ENCODE measurements at places on chromosomes 2 and 18.
A peak's percentile ranks its signal among the peaks of the same experiment; 100 is the strongest.

- H3K27ac ChIP-seq: no peak overlapping the region
- H3K4me1 ChIP-seq: no peaks in the 10 kb centered on the region
- no peaks in the 10 kb centered on the region for H3K27me3 ChIP-seq
- H3K4me3 ChIP-seq: no peak overlapping the region
- H3K36me3 ChIP-seq: no peaks in the 10 kb centered on the region
- no peak for DNase-seq
Observed at GRCh38 chr2:184551626-184552025, 46.7 kb upstream of the ZNF804A start.

- no peak for DNase-seq
- H3K4me1 ChIP-seq: no peaks in the 10 kb centered on the region
- H3K4me3 ChIP-seq: no peak overlapping the region
- no peaks in the 10 kb centered on the region for H3K36me3 ChIP-seq
- H3K27me3 ChIP-seq: no peaks in the 10 kb centered on the region
- H3K27ac ChIP-seq: no peak overlapping the region
Observed at GRCh38 chr2:168449419-168449818, 6.7 kb upstream of the CERS6 start.

- H3K4me1 ChIP-seq: no peaks in the 10 kb centered on the region
- no peak overlapping the region for H3K4me3 ChIP-seq
- no peak overlapping the region for H3K27ac ChIP-seq
- DNase-seq: no peak
Observed at GRCh38 chr2:231765496-231765929, 15.6 kb downstream of the PDE6D start.

- peaks cover 3% of the 10 kb centered on the region for H3K4me1 ChIP-seq
- DNase-seq: peak; percentile 87
- H3K4me3 ChIP-seq: no peak overlapping the region
Observed at GRCh38 chr2:30165050-30165520, 18.3 kb downstream of the YPEL5 start.

DNA sequence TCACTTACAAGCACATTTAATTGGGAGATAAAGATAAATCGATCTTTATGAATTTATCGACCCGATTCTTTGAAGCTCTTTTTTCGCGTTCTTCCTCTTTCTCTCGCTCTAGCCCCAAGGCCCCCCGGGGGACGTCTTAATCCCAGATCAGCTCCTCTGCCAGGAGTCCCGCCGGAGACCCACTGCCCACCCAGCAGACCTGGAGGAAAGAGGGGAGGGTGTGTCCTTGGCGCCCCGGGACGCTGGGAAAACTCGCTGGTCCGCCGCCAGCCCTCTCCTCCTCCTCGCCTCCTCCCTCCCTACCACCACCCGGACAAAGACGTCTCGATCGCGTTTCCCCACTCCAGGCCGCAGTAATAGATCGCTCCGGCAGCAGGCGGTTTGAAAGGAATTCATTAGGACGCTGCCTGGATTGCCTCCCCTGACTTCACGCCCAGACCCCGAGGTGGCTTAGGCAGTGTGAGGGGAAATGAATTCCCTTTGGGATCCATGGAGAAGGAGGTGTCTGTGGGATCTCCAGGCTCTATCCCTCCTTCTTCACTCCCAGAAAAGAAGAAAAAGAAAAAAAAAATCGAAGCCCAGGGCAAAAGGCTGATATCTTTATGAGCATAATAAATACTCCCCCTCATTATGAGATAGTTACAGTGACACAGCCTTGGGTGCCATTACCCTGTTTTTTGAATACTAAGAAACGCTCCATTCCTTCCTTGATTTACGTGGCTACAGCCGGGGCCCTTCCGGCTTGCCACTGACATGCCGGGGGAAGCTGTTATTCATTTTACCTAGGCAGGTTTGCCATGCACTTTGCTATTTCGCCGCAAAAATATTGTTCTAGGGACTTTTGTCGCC, 1.8 kb upstream of the GBX2 start:
- DNase-seq: no peak
- no peaks in the 10 kb centered on the region for H3K36me3 ChIP-seq
- H3K4me1 ChIP-seq: no peaks in the 10 kb centered on the region
- H3K27ac ChIP-seq: no peak overlapping the region

GRCh38 chr18:28794459-28795245, 617.7 kb upstream of the CDH2 start:
- DNase-seq: no peak
- no peaks in the 10 kb centered on the region for H3K36me3 ChIP-seq
- no peaks in the 10 kb centered on the region for H3K27me3 ChIP-seq
- no peaks in the 10 kb centered on the region for H3K4me1 ChIP-seq

DNA sequence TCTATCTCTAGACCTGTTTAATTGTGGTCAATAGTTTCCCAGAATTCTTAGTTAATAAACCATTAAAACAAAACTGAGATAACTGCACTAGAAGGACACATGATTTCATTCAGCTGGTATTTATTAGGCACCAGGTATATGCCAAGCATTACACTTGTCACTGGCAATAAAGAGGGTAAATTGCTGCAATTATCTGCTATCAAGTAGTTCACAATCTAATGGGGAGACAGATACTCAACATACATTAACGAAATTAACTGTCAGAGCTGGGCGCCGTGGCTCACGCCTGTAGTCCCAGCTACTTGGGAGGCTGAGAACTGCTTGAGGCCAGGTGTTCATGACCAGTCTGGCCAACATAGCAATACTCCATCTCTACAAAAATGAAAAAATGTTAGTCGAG, 71.7 kb upstream of the WIPF1 start:
- no peaks in the 10 kb centered on the region for H3K36me3 ChIP-seq
- no peak for DNase-seq
- H3K27ac ChIP-seq: no peak overlapping the region
- H3K27me3 ChIP-seq: no peaks in the 10 kb centered on the region
- no peaks in the 10 kb centered on the region for H3K4me1 ChIP-seq

DNA sequence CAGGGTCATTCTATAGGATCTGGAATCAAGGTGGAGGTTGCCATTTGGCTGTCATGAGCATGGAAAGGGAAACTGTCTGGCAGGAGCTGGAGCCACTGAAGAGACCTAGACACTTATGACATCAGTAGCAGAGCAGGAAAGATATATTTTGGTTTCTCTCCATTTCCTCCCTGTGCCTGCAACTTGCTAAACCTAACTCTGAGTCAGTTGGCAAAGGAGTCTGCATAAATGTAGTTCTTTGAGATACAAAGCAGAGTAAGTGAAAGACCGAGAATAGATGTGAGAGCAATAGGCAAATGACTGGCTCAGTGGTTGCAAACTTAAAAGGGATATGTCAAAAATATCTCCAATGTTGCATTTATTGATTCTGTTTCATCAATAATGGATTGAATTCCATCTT, 757.7 kb downstream of the KCNJ3 start:
- no peak for DNase-seq
- H3K4me1 ChIP-seq: no peaks in the 10 kb centered on the region
- H3K27ac ChIP-seq: no peak overlapping the region
- no peaks in the 10 kb centered on the region for H3K27me3 ChIP-seq
- no peaks in the 10 kb centered on the region for H3K36me3 ChIP-seq

- H3K36me3 ChIP-seq: no peaks in the 10 kb centered on the region
- H3K27me3 ChIP-seq: no peaks in the 10 kb centered on the region
- no peak for DNase-seq
Observed at GRCh38 chr2:11814979-11815510, 68.6 kb downstream of the LPIN1 start.

GRCh38 chr18:60865801-60866200, 467.4 kb upstream of the CDH20 start:
- no peak overlapping the region for H3K4me3 ChIP-seq
- no peaks in the 10 kb centered on the region for H3K27me3 ChIP-seq
- no peaks in the 10 kb centered on the region for H3K4me1 ChIP-seq
- DNase-seq: no peak
- no peak overlapping the region for H3K27ac ChIP-seq
- H3K36me3 ChIP-seq: no peaks in the 10 kb centered on the region

DNA sequence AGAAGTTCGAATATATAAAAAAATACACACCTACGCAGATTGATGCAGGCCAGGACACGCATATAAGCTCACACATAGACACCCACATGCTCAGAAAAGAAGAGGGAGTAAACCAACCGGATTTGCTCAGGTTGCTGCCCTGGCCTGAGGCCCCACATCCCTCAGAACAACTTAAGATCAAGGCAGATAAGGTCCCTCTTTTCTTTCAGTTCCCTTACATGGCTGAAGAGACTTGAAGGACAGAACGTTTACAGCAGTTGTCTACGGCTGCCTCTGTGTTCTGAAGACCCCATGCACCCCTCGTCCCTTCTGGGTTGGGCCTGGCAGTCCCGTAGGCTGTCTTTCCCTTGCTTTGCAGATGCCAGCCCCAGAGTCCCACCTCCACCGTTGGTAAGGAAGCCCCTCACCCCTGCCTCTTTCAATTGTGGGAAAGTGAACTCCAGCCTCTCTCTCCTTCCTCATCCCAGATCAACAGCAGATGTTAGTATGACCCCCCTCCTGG, 4.3 kb upstream of the NAGK start:
- H3K27me3 ChIP-seq: no peaks in the 10 kb centered on the region
- no peak for DNase-seq
- H3K4me3 ChIP-seq: no peak overlapping the region
- H3K4me1 ChIP-seq: 0 out of 2 replicates have a peak, but pooled peaks cover 4% of the 10 kb centered on the region

DNA sequence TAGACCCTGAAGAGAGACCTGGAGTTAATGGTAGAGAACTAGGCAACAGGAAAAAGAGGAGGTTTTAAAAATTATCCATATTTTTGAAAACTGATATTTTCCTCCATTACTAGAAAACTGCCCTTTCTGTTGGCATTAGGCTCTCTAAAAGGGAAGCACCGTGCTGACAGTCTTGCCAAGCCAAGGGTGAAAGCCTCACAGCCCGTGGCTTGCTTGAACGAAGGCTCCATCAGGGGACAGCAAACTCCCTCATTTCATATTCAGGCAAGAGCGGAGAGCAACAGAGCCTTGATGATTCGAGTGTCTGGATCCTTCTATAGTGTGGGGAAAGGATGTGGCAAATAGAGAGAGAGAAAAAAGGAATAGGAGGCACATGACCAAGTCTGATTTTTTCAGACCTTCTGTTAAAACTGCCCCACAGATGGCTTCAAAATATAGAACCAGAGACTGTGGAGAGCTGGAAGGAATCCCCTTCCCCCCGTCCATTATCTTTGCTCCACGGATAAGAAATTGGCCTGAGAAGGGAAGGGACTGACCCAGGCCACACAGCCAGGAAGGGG, 67.0 kb downstream of the CACNB4 start:
- H3K36me3 ChIP-seq: no peaks in the 10 kb centered on the region
- DNase-seq: no peak
- H3K27me3 ChIP-seq: no peaks in the 10 kb centered on the region
- H3K4me1 ChIP-seq: no peaks in the 10 kb centered on the region
- no peak overlapping the region for H3K27ac ChIP-seq

- no peaks in the 10 kb centered on the region for H3K36me3 ChIP-seq
- H3K4me3 ChIP-seq: no peak overlapping the region
- no peak overlapping the region for H3K27ac ChIP-seq
- no peak for DNase-seq
- H3K4me1 ChIP-seq: no peaks in the 10 kb centered on the region
- H3K27me3 ChIP-seq: no peaks in the 10 kb centered on the region
Observed at GRCh38 chr2:101146535-101146934, 4.6 kb downstream of the TBC1D8 start.

GRCh38 chr2:100653449-100654035, 90.7 kb downstream of the PDCL3 start:
- no peaks in the 10 kb centered on the region for H3K4me1 ChIP-seq
- H3K27ac ChIP-seq: no peak overlapping the region
- no peaks in the 10 kb centered on the region for H3K27me3 ChIP-seq
- H3K4me3 ChIP-seq: no peak overlapping the region
- H3K36me3 ChIP-seq: no peaks in the 10 kb centered on the region

DNA sequence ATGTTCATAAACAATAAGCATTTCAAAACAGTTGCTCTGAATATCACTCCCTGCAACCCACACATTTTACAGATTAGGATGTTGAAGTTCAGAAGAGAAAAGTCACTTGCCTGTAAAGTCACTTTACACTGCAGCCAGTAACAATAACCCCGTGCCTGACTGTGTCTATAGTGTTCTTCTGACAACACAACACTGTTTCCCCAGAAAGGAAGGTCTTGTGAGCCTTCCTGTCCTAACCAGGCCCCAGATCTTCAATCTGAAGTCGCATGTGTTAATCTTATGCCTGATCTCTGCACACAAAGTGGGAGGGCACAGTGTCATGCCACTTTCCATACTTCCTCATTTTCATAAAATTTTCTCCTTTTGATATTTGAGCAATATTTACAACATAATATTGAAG, 120.2 kb downstream of the FEZ2 start:
- H3K36me3 ChIP-seq: peaks cover 4% of the 10 kb centered on the region
- no peak for DNase-seq
- no peaks in the 10 kb centered on the region for H3K27me3 ChIP-seq
- H3K4me1 ChIP-seq: peaks cover 63% of the 10 kb centered on the region
- H3K4me3 ChIP-seq: no peak overlapping the region

- H3K36me3 ChIP-seq: no peaks in the 10 kb centered on the region
- H3K4me1 ChIP-seq: no peaks in the 10 kb centered on the region
- H3K4me3 ChIP-seq: no peak overlapping the region
- DNase-seq: no peak
- H3K27ac ChIP-seq: no peak overlapping the region
Observed at GRCh38 chr18:80244956-80245730, 2.2 kb downstream of the PARD6G start.

GRCh38 chr2:210224591-210224940, 681 bp downstream of the ACADL start:
- H3K4me3 ChIP-seq: peak overlapping the region; percentile 42
- H3K27ac ChIP-seq: no peak overlapping the region
- H3K4me1 ChIP-seq: no peaks in the 10 kb centered on the region
- DNase-seq: no peak

- H3K4me3 ChIP-seq: no peak overlapping the region
- peaks cover 11% of the 10 kb centered on the region for H3K4me1 ChIP-seq
- no peak overlapping the region for H3K27ac ChIP-seq
- no peak for DNase-seq
Observed at GRCh38 chr2:159051133-159051532, 82.7 kb downstream of the TANC1 start.

- no peak for DNase-seq
- no peak overlapping the region for H3K4me3 ChIP-seq
- H3K36me3 ChIP-seq: no peaks in the 10 kb centered on the region
- peaks cover 22% of the 10 kb centered on the region for H3K4me1 ChIP-seq
- H3K27ac ChIP-seq: no peak overlapping the region
- no peaks in the 10 kb centered on the region for H3K27me3 ChIP-seq
Observed at GRCh38 chr2:48247206-48247605, 282.7 kb upstream of the STON1 start.

- H3K4me3 ChIP-seq: no peak overlapping the region
- no peak for DNase-seq
- no peaks in the 10 kb centered on the region for H3K36me3 ChIP-seq
- H3K4me1 ChIP-seq: no peaks in the 10 kb centered on the region
- no peaks in the 10 kb centered on the region for H3K27me3 ChIP-seq
Observed at GRCh38 chr2:58032016-58032763, 14.4 kb upstream of the VRK2 start.

Data from Caco-2 (cell line).